ENCODE measurements at places on chromosomes 3 and 15.

DNA sequence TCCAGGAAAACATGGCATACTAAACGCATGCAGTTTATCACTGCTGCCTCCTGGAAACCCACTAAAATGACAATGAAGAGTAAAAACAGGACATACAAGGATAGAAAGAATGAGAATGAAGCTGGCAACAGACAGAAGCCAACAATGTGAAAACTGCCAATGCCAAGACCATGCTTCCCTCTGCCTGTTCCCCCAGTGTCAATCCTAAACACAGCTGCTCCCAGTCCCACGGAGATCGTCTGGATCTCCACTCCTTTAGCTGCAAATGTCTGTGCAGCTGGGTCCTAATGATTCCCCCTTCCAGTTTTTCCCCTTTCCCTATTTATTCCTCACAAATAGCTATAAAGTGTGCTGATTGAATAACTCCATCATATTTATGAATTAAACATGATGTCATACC, 16.1 kb downstream of the LEO1 start:
- no peak for DNase-seq

GRCh38 chr3:181561139-181562031, 150.3 kb upstream of the SOX2 start:
- DNase-seq, result no peak

DNA sequence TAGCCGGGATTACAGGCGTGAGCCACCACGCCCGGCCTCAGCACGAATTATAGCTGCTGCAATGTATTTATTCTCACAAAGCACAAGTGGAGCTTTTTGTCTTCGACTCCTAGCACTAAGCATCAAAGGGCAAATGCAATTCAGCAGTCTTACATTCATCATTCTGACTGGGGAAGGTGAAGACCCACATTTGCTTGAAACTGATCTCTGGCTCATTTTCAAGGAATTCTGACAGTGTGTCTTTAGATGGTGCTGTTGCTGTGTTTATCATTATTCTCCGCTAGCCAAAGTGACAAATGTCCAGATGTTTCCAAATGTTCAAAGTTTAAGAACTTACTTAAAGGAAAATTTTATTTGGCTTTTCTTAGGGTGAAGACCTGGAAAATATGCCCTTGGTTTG, 55.9 kb downstream of the SGO1 start:
- no peak for DNase-seq

DNA sequence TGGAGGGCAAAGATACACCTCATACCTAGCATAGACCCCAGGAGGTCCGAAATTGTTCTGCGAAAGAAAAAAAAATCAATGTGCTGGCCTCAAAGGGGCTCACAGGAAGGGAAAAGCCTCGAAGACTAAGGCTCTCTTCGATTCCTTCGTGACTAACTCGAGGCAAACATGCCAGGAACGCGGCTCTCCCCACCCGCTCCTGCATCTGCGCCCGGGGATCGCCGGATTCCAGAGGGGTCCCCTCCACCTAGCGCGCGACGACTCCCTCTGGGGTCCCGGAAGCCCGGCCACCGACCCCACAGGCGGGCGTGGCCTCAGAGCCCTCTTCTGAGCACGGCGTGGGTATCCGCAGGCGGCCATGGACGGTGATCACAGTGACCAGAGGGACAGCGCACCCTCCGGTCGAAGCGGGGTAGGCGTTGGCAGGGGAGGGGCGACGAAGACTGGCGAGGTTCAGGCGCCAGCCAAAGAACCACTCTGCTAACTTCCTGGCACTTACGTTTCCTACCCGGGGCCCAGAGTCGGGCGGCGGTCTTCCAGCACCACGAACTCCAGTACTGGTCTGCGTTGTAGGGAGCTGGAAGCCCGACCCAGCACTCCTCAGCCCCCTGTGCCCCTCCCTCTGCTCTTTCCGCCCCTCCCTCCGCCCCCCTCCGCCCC, 515 bp upstream of the EIF3J start:
- DNase-seq, result no peak

DNA sequence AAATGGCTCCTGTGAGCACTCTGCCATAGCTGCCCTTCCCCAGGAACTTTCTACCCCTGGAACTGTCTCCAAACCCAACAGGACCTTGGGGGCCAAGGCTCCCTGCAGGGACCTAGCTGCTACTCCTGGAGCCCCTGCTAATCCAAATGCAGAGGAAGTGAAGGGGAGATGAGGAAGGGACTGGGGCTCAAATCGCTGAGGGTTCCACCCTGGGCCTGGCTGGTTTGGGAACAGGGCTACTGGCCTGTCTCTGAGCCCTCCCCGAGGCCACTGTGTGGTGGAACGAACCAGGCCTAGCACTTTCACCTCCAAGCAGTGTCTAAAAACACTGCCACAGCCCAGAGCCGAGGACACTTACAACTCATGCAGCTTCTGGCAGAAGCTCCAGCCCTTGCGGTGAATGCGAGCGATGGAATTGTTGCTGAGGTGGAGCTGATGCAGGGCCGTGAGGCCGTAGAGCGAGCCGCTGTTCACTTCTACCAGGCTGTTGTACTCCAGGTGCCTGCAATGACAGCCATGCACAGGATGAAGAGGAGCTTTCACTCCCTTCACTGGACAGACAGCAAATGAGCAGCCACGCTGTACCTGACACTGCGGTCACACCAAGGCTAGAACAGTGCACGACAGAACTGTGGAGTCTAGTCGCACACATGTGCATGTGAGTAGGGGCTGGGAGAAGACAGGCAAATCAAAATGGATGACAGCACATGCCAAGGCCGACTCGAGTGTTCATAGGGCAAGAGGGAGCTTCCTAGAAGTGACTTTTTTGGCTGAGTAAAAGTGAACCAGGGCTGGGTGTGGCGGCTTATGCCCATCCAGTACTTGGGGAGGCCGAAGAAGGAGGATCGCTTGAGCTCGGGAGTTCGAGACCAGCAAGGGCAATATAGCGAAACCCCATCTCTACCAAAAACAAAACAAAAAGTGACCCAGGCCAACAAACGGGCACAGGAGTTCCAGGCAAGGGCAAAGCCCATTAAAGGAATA, 90.8 kb downstream of the LRIG1 start:
- DNase-seq, result no peak

- DNase-seq, result no peak
Measured at GRCh38 chr3:117553461-117553860, 843.9 kb downstream of the TUSC7 start.

DNA sequence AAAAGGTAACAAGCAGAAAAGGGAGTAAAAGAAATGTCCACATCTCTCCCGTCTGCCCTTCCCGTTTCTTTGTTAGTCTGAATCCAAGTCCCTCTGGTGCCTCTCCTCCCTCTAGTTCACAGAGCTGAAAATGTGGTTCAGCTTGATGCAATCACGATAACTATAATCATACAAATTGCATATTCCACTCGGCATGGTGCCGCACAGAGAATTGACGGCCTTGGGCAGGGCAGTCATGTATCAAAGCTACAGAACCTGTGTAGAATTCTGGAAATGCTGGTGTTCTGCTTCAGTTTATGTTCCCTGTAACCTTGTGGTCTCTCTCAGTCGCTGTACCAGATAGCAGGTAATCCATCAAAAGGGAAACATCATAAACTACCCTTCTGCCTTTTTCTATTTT, 562.9 kb upstream of the CBLB start:
- no peak for DNase-seq

- no peak for DNase-seq
Measured at GRCh38 chr3:161740421-161740820, 243.8 kb downstream of the OTOL1 start.

GRCh38 chr3:38027466-38028465, 1.7 kb downstream of the PLCD1 start:
- no peak for DNase-seq

DNA sequence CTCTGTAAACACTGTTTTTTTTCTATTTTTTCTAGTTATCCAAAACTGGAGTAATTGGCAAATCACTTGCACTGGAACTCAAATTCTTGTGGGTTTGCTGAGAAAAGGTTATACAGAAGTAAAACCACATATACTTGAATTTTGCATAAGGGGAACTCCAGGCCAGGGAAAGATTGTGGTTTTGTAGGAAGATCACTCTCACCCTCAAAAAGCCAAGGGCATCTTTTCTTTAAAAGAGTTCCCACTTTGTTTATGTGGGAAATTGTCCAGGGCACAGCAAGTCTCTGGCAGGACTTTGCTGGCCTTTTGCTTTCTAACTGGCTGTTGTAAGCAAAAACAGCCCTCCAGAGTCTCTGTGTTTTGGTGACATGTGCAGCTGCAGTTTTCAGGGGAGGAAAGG, 340.3 kb upstream of the RBMS3 start:
- DNase-seq, result no peak

DNA sequence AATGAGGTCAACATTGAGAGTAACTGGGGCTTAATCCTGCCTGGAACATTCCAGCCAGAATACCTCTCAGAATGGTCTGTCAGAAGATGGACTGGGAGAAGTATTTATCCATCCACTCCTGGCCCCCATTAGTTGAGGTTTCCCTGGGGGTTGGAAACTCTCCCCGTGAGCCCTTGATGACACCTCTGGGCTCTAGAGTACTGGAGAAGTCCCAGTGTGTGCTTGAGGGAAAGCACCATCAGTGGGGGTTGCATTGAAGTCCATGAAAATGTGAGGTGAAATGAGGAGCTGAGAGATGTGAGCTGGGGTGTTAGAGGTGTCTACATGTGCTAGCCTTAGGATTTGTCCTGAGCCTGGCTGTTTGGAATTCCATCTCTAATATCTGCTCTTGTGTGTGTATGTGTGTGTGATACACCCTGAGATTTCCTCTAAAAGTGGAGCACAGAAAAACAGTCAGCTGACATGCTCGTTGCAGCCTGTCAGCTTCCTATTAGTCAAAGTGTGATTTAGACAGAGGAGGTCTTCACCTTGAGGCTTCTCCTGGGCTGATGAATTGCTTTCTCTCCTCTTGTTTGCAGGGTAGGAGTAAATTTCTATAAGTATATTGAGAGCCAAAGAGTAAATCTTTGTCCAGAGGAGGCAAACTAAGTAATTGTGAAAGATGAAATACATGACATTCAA, 67.6 kb downstream of the NR1D2 start:
- no peak for DNase-seq

DNA sequence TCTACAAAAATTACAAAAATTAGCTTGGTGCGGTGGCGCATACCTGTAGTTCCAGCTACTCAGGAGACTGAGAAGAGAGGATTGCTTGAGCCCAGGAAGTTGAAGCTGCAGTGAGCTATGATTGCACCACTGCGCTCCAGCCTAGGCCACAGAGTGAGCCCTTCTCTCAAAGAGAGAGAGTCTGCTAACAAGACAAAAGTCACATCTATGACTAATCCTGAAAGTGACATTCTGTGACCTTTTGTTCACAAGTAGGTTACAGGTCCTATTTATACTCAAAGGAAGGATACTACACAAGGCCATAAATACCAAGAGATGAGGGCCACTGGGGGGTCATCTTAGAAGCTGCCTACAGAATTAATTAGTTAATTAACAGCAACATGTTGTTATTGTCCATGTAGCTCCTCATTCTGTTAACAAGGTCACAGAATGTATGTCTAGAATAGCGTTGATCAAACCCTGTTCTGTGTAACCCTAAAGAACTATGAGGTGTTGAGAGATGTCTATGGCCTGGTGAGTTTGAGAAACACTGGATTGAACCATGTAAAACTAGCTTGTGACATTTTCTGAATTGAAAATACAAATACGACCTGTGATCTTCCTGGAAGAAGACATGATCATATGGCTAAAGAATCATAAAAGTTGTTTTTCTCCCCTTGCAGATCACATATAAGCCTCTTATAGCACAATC, 97.0 kb downstream of the SAMMSON start:
- no peak for DNase-seq

DNA sequence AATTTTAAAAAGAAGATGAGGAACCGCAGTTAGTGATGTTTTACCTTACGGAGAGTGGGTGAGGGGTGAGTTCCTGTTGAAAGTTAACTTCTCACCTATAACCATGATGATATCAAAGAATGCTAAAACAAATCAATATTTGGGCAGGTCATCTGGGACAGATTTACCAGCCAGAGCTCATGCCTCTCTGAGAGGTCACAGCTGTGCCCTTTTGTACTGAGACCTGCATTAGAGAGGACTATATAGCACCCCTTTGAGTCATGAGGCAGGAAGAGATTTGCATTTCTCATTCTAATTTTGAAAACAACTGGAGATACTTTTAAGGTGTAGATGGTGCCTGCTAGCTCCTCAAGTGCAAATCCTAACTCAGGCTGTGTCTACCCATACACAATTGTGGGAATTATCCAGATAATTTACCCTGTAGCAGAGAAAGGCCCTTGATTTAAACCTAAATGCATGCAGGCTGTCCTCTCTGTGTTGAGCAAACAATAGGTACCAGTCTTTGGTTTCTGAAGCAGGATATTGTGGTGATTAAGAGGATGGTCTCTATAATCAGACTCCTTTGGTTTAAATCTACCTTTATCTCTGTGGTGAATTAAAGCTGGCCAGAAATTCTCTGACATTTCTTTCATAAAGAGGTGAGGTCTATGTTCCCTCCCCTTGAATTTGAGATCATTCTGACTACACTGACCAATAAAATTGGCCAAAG, 5.8 kb upstream of the TM4SF4 start:
- no peak for DNase-seq

GRCh38 chr3:76405196-76405595, 619.8 kb upstream of the ZNF717 start:
- no peak for DNase-seq

- DNase-seq, result no peak
Measured at GRCh38 chr15:97026781-97027180, 696.3 kb downstream of the NR2F2 start.

- no peak for DNase-seq
Measured at GRCh38 chr3:11671648-11672100, 28.0 kb upstream of the VGLL4 start.

- DNase-seq, result no peak
Measured at GRCh38 chr3:171883893-171884279, 40.7 kb downstream of the TMEM212 start.

DNA sequence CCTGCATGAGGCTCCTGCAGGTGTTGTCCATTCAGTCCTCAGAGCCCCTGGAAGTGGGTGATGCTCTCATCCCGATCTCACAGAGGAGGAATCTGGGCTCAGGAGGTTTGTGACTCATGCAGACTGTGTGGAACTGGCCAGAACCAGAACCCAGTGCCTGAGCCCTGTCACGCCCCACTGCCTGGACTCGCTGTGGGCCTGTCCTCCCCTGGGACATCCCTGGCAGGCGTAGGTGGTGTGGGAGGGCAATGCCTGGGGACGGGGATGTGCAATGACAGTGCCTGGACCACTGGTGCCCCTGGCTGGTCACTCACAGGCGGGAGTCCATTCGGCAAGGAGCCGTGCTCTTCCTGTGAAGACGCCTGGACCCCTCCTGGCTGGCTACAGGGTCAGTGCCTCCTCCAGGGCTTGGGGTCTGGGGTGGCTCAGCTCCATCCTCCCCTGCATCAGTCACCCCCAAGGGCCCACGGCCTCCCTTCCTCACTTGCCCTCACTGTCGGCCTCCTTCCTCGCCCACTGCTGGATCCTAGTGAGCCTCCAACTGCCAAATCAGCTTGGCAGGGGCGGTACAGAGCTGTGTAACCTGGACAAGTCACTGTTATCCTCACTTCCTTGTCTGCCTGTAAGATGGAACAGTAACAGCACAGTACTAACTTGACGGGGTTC, 14.9 kb downstream of the PSTPIP1 start:
- DNase-seq, result no peak

Data from CD4-positive, alpha-beta T cell treated with Interleukin-15 for 1 hour (primary cell).